ENCODE measurements at places on chromosomes 4 and X.

- DNase-seq = peak; percentile 57
Measured at GRCh38 chrX:107716118-107716684, 59.4 kb downstream of the TSC22D3 start.

DNA sequence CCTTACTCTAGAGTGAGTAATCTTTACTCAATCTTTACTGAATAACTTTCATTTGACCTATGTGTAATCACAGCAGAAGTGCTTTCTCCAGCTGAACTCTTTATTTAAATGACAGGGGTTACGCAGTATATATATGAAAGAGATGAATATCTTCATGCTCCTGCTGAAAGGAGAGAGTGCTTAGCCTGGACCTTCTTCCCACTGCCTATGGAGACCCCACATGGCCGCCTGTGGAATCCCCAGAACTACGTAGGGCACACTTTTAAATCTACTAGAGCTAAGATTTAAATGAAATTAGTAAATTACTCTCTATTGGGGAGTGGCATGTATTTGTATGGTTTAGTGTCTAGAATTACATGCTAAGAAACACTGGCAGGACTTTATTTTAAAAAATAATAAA lies 391.2 kb downstream of the ANKRD50 start:
- no peak for DNase-seq

- DNase-seq = no peak
Measured at GRCh38 chr4:41413670-41414411, 124.1 kb upstream of the LIMCH1 start.

GRCh38 chrX:39821709-39822095 lies 276.1 kb downstream of the BCOR start:
- DNase-seq = no peak

DNA sequence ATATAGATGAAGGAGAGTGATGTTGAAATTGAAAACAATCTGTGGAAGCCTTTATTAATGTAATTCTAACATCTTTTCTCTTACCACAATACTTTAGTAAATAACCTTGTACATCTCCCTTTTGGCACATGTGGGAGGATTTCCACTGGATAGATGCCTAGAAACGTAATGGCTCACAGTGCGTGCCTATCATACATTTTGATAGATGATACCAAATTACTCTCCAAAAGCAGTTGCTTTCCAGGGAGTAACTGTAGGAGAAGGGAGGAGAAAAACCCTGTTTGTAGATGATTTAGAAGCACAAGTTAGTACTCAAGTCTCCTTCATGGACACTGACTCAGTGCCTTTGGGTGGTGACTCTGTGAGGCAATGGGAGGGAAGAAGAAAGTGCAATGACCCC lies 476.3 kb downstream of the CCSER1 start:
- no peak for DNase-seq

GRCh38 chr4:118278473-118279274 lies 74.1 kb downstream of the PRSS12 start:
- peak; percentile 94 for DNase-seq

GRCh38 chr4:122827879-122828601 lies 1.4 kb downstream of the FGF2 start:
- peak; percentile 64 for DNase-seq

- no peak for DNase-seq
Measured at GRCh38 chr4:69156913-69157312, 57.6 kb downstream of the UGT2B11 start.

GRCh38 chrX:24276015-24276414 lies 37.9 kb downstream of the SUPT20HL2 start:
- DNase-seq = no peak

DNA sequence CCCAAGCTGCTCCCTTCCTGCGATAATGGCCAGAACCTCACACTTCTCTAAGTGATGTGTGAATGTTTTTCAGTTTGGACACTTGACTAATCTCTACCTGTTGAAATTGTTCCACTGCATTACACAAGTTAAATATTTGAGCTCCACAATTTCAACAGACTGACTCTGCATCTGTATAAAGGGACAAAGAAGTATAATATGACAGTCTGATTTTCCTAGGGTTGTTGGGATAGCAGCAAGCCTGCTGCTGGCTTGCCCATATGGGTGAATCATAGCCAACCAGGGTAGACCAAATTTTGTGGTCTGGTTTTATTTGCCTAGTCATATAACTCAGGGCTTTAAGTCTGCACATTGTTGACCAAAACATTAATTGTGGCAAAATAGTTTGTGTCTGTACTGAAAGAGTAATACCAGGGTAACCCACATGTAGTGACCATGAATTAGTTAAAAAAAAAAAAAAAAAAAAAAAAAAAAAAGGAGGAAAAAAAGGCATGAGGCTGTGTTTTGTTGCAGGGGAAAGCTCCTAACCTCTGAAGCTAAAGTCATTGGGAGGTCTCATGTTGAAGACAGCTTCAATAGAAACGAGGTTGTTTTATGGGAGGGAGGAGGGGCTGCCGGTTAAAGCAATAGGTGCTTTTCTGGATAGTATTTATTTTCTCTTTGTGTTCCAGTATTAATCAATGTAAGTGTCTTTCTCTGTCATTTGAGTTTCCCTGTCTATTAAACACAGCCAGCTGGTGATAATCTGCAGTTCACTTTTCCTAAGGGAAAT lies 534.2 kb downstream of the RAB28 start:
- DNase-seq = no peak

- DNase-seq = no peak
Measured at GRCh38 chrX:72053508-72053907, 78.2 kb downstream of the RTL5 start.

DNA sequence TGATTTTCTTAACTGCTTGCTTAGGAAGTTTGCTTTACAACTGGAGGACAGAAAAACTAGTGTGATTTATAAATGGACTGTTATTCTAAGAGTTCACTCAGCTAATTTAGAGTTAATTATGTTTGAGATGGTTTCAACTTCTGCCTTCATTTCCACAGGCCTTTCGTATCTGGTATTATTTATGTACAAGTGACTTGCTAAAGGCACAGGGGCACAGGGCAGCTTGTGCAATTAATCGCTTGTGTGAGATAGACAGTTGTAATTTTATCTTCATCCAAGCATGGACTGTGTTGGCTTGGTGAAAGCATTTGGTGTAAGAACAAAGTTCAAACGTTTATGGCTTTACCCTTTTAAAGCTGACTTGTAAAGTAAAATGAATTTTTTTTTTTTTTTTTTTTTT lies 38.3 kb downstream of the GPAT3 start:
- DNase-seq = no peak

DNA sequence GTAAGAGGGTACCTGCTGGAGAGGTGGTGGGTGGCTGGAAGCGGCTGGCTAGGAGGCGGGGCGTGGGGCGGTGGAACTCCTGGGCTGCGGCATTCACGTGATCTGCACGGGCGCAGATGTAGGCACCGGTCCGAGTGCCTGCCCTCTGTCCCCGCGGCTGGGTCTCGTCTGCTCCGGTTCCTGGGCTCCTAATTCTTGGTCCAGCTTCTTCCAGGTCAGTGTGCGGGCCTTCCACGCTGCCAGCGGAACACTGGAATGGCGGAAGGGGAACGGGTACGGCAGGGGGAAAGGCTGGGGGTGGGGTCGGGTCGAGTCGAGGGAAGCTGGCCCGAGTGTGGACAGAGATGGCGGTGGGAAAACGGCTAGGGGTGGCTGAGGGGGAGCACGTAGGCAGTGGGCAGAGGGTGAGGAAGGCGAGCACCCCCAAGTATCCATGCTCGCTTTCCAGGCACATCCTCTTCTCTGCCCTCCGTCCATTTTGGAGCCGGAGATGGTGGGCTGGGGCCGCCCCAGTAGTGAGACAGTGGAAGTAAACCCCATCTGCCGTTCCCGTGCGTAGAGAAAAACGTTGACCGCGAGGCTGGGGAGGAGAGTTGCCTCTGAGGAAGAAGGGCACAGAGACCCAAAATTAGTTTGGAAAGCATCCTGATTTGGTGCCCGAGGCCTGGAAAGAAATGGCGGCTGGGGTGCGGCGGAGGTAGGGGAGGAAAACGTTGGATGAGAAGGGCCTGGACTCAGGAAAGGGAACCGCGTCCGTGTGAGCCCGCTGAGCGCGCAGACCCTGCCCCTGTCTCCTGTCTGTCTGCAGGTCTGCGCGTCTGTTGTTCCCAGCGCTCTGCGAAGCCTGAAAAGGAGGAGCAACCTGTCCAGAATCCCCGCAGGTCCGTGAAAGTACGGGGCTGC lies at the start of gene TCEAL4:
TCEAL4 (plus strand) TSS at position 105 of the 903 bp plus-strand sequence. CDS start 1,161 bp downstream, outside the sequence.
- peak; percentile 48 for DNase-seq

- DNase-seq = no peak
Measured at GRCh38 chr4:44661940-44662622, 10.7 kb upstream of the YIPF7 start.

- peak; percentile 67 for DNase-seq
Measured at GRCh38 chr4:186900232-186900900, 176.7 kb upstream of the FAT1 start.

DNA sequence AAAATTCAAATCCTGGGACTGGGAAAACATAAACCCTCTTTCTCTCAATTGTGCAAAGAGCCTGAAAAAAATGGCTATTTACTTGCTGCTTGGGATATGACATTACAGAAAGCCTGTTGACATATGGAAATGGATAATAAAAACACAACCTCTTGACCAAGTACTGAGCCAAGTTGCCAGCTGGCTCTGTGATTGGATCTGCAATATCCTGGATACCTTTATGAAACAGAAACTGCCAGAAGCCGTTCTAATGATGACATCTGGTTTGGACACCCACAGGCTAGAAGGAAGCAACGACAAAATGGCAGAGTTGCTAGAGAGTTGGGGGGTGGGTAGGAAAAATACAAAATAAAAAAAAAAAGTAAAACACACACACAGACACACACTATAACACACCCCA lies 481.4 kb downstream of the FAT4 start:
- DNase-seq = no peak

DNA sequence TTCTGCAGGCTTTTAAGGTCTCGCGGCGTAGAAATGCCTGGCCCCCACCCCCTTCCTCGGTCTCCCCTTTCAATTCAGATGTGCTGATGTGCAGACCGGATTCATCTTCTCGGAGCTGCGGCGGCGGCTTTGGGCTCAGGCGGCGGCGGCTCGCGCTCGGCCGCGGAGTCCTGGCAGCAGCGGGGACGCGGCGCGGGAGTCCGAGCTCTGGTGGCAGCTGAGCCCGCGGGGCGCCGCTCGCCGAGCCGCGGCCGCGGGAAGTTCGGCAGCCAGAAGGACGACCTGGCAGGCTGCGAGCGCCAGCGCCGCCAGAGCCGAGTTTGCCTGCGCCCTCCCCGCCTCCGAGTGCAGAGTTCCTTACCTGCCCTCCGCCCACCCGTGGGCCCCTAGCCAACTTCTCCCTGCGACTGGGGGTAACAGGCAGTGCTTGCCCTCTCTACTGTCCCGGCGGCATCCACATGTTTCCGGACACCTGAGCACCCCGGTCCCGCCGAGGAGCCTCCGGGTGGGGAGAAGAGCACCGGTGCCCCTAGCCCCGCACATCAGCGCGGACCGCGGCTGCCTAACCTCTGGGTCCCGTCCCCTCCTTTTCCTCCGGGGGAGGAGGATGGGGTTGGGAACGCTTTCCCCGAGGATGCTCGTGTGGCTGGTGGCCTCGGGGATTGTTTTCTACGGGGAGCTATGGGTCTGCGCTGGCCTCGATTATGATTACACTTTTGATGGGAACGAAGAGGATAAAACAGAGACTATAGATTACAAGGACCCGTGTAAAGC lies 448 bp downstream of the TLL1 start:
- peak; percentile 33 for DNase-seq

DNA sequence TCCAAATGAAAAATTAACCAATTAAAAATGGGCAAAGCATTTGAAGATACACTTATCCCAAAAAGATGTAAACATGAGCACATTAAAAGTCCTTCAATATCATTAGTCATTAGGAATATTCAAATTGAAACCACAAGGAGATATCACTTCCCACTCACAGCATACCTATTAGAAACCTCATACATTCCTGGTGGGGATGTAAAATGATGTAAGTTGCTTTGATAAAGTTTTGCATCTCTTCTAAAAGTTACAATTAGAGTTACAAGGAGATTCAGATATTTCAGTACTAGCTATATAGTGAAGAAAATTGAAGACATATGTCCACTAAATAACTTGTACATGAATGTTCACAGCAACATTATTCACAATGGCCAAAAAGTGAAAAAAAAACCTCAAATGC lies 1109.3 kb upstream of the LCORL start:
- DNase-seq = peak; percentile 4

DNA sequence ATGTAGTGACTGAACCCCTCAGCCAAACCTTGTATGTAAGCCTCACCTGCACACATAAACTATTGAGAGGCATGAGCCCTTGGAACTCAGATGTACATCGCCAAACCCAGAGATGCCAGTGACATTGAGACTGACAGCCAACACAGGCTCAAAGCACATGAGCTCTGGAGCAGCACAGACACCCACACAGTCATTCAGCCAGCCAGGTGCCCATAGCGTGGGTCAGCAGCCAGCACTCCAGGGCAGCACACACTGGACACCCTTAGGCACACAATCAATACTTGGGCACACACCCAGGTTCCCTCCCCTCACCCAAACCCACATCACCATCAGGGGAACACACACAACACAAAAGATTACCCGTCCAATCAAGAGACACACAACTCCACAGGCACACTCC lies 4.3 kb upstream of the TIMP1 start:
- DNase-seq = peak; percentile 5

- DNase-seq = no peak
Measured at GRCh38 chrX:7330556-7330955, 182.6 kb upstream of the PUDP start.

GRCh38 chr4:61886131-61886530 lies 686.0 kb downstream of the ADGRL3 start:
- no peak for DNase-seq

DNA sequence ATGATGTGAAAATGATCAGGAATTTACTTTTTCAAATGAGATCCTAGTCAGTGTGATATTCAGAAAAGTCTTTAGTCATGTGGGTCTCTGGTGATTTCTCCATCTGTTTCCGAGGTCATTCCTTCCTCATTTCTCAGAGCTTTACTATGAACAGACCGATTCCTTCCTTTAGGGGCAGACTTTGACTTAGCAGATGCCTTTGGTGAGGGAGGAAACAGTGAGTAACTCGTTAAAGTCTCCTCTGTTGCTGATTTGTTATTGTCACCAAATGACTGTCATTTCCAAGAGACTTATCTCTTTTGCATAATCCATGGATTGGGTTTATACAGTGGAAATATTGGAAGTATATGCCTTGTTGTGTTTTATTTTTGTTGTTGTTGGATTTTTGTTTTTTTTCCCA lies 76.2 kb upstream of the CD99 start:
- peak; percentile 74 for DNase-seq

DNA sequence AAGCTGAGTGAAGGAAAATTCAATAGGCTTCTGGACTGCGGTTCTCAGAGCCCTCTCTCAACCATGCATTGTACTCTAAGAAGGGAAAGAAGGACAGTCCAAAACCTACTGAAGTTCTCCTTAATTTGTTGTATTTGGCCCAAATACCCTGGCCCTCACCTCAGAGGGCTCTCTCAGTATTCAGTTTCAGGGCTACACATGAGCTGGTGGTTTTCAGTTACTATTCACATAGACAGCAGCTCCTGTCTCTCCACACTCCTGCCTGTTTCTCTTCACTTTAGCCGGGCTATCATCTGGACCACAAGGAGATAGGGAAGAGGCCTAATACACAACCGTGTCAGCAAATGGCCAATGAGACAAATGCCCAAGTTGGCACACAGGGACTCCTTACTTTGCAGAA lies 66.0 kb downstream of the ATG4A start:
- no peak for DNase-seq
